ENCODE measurements at places on chromosomes 16 and 17. TPM values are rescaled to one million over a fixed set of nuclear protein-coding genes. Genes with fewer than 3 reads are reported as not detected.

Gene GPRC5B
- 103 TPM for total RNA-seq

Gene USH1G
- not detected for total RNA-seq

Gene CCT6B
- total RNA-seq, result 1.3 TPM

Gene SLC13A2
- total RNA-seq, result not detected

Gene TNP2
- not detected for total RNA-seq

Gene KRTAP4-9
- total RNA-seq, result not detected

Gene WNT9B
- total RNA-seq, result 0.42 TPM

Gene TMEM235
- total RNA-seq, result not detected

Gene OR1F1
- not detected for total RNA-seq

Gene HBA2
- 37.2 TPM for total RNA-seq

- peak; percentile 43 for DNase-seq
Measured at GRCh38 chr17:51046514-51047384, 73.9 kb downstream of the SPAG9 start.

DNA sequence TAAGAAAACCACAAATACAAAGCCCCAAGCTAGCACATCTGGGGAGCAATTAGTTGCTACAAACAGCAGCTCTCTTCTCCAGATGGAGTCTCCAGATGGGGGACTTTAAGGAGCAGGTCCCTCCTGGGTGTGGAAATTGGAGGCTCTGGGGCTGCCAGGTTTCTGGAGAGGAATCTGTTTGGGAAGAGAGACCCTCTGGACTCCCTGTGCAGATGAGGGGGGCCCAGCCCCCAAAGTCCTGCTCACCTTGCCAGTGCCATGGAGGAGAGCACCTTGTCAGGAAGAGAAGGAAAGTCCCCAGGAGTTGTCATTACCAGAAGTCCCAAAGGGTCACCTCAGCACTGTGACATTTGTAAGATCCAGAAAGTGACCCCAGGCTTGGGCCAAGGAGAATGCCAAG is 14.8 kb downstream of the TEKT5 start:
- DNase-seq, result no peak

- no peak for DNase-seq
Measured at GRCh38 chr17:67718325-67718941, 697 bp downstream of the NOL11 start.

GRCh38 chr16:50255538-50255937 is 10.8 kb upstream of the ADCY7 start:
- no peak for DNase-seq

GRCh38 chr17:7971651-7972050 is 30.8 kb upstream of the GUCY2D start:
- no peak for DNase-seq

GRCh38 chr17:70655176-70655958 is 486.0 kb downstream of the KCNJ2 start:
- no peak for DNase-seq

GRCh38 chr16:88681084-88681680 is 5.1 kb downstream of the SNAI3 start:
- DNase-seq, result no peak

GRCh38 chr17:80599546-80600305 is 55.1 kb downstream of the RPTOR start:
- no peak for DNase-seq

DNA sequence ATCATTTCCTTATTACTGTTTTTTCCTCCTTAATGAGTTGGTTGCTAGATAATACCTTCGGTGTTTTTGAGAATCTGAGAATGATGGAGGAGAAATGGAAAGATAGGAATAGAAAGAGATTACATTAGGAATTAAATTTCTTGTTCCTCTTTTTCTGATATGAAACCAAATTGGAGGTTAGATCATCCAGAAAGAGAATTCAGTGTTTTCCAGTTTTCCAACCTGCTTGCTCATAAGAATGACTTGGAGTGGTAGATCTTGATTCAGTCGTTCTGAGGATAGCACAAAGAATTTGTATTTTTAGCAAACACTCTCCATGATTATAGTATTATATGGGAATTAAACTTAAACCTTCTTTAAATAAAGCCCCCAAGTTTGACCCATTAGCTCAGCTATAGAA is 35.9 kb downstream of the PITPNC1 start:
- no peak for DNase-seq

GRCh38 chr17:37069087-37069486 is 120.3 kb downstream of the AATF start:
- no peak for DNase-seq

GRCh38 chr16:56637814-56638750 is at the start of gene MT1A:
Gene MT1A (plus strand): TSS chr16:56638666. CDS start chr16:56638739, 73 bp downstream.
- DNase-seq, result peak; percentile 90

- DNase-seq, result no peak
Measured at GRCh38 chr16:77328274-77328673, 106.6 kb downstream of the ADAMTS18 start.

DNA sequence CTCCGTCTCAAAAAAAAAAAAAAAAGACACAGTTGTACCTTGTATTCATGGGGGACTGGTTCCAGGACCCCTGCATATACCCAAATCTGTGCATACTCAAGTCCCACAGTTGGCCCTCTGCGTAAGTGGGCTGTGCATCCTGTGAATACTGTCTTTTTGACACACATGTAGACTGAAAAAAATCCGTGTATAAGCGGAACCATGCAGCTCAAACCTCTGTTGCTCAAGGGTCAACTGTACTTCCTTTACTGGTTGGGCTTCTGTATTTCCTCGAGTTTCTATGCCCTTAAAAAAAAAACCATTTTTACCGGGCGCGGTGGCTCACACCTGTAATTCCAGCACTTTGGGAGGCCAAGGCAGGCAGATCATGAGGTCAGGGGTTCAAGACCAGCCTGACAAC is 52.3 kb downstream of the GRB2 start:
- no peak for DNase-seq

DNA sequence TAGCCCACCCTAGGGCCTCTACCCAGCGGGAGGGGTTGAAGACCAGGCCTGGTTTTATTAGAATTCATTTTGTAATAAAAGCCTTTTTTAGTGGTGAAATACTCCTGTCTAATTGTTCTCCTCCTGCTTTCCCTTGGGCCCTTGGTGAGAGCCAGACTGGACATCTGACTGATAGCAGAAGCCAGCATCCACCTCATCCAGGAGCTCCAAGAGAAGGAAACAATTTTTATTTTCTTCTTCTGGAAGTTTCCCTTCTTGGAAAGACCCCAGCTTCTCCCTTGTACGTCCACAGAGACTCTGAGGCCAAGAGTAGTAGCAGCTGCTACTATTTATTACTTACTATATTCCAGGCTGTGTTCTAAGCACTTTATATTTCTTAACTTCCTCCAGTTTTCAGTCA is 4.0 kb upstream of the PHKG2 start:
- no peak for DNase-seq

DNA sequence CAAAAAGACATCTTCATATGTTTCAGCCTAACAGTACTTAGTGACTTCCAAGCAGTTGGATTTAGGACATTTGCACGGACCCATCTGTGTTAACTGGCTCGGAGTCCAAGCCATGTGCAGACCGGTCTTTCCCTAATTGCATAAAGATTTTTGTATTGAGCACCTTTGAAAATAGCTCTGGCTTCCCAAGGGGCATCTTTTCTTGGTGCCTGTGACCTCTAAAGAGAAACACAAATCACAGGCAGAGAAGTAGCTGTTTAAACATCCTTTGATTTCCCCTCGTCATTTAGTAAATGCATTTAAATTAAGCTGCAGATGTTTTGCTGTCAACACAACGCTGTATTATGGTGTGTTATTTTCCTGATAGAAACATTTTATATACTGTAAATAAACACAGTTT is 288.2 kb upstream of the SALL1 start:
- DNase-seq, result no peak

DNA sequence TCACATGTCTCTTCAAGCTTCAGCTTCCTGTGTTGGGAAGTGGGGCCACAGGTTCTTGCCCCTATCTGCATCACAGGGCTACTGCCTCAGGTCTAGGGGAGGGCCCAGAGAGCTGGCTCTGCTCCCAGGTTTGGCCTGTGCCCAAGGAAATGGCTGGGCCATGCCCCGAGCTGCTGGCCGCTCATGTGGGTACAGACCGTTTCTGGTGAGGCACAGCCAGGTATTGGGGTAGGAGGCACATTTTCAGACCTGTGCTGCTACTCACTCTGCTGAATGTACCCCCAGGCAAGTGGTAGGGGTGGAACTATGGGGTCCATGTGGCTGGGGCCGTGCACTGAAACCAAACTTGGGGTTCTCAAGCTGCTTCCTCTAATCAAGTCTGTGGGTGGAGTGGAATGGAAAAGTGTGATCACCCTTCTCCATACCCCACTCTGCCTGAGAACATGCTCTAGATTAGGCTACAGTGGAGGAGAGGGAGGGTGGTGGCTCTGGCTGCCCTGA is 4.6 kb downstream of the GAS2L2 start:
- DNase-seq, result peak; percentile 55

- DNase-seq, result no peak
Measured at GRCh38 chr16:64977206-64977920, 144.5 kb downstream of the CDH11 start.

DNA sequence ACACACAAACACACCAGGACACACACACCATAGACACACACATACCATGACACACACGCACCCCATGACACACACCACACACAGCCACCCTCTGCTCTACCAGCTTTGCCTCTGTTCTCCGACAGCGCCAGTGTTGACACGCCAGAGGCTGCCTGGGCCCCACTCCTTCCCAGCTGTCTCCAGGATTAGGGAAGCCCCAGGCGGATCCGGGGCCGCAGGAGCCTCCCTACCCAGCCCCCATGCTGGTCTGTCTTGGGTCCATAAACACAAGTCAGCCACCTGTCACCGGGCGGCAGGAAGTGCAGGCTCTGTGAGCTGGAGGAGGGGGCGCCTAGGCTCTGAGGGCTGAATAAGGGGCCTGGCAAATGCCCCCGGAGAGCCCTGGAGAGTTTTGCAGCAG is 10.5 kb downstream of the TBC1D16 start:
- no peak for DNase-seq
